ENCODE measurements at places on chromosomes 5 and 9. TPM values are rescaled to one million over a fixed set of nuclear protein-coding genes. Genes with fewer than 3 reads are reported as not detected.

DNA sequence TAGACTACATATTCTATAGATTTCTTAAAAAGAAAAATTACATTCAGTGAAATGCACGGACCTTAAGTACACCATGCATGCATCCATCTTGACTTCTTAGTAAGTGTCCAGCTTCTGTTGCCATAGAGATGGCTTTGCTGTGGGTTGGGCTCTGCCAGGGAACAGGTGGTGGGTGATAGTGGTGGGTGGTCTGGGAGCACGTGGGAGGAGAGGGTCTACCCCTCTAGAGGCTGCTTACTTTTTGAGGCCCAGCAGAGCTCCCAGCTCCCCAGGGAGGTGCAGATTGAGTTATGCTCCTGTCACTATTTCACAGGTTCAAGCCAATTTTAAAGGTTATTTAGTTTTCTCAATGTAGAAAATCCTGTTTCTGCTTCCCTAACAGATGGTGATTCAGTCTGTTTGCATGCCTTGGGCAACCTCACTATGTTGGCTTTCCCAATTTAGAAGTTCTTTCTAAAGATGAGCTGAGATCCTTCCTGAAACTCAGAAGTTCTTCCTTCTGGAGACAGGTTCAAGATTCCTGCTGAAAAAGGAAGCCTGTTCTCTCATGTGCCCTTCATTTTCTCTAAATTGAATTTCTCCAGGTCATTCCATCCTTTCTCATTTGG is 107.4 kb upstream of the LHFPL2 start:
- no peak for DNase-seq

DNA sequence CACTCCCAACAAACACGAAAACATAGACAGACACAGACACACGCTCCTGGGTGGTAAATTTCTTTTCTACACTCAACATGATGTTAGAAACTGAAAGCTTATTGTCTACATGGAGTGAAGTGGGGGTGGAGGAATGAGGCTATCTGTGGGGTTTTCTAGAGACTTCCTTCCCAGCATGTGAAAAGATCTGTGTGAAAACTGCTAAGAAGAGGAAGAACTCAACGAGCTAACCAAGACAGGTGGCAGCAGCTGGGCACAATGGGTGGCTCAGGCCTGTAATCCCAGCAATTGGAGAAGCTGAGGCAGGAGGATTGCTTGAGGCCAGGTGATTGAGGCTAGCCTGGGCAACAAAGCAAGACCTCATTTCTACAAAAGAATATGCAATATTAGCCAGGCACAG is 7.6 kb downstream of the FYB1 start:
- DNase-seq: no peak

- no peak for DNase-seq
Observed at GRCh38 chr5:132445930-132446329, 44.6 kb downstream of the IRF1 start.

DNA sequence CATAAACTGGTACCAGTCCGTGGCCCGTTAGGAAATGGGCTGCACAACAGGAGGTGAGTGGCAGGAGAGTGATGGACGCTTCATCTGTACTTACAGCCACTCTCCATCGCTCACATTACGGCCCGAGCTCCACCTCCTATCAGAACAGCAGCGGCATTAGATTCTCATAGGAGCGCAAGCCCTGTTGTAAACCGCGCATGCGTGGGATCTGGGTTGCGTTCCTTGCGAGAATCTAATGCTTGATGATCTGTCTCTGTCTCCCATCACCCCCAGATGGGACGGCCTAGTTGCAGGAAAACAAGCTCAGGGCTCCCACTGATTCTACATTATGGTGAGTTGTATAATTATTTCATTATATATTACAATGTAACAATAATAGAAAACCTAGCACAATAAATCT is 480.4 kb downstream of the CCDC171 start:
- no peak for DNase-seq

DNA sequence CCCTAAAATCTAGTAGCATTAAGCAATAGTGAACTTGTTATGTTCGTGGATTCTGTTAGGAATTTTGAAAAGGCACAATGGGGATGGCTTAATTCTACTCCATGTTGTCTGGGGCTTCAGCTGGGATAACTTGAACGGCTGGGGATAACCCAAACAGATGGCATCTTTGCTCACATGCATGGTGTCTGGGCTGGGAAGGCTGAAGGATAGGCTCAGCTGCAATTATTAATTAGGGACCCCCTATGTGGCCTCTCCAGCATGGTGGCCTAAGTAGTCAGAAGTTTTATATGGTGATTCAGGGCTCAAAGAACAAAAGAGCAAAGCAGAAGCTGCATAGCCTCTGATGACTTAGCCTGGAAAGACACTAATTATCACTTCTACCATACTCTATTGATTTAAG is 551.1 kb downstream of the PSAT1 start:
- no peak for DNase-seq

GRCh38 chr9:122004589-122004988 is 88.5 kb downstream of the TTLL11 start:
- no peak for DNase-seq

GRCh38 chr5:34929134-34929719 is at the start of gene DNAJC21:
Gene DNAJC21 (plus strand): TSS chr5:34929559. CDS start chr5:34929820, 261 bp downstream.
- peak; percentile 33 for DNase-seq

GRCh38 chr9:4734150-4734549 is 6.9 kb downstream of the AK3 start:
- DNase-seq: no peak

DNA sequence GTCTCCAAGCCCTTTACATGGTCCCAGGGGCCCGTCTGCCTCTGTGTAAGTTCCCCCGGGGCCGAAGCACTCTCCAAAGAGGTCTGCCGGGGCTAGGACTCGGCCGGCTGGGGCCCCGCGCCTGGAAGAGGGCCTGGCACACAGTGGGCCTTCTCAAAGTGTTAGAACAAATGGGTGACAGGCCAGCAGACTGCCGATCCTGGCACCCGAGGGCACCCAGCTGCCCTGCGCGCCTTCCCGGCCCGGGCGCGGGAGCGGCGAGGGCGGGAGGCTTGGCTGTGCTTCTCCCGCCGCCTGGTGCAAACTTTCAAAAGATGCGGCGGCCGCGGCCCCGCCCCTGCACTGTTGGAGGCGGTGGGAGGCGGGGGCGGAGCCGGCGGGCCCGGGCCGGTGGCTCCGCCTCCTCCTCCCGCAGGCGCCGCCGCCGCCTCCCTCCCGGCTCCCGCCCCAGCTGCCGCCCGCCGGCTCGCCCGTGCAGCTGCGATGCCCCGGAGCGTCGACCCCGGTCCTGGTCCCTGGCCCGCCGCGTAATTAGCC is at the start of gene NEURL1B:
Gene NEURL1B, plus strand, starts transcription at position 442 of the 537 bp plus-strand sequence. CDS start 144 bp downstream, outside the sequence.
- no peak for DNase-seq

DNA sequence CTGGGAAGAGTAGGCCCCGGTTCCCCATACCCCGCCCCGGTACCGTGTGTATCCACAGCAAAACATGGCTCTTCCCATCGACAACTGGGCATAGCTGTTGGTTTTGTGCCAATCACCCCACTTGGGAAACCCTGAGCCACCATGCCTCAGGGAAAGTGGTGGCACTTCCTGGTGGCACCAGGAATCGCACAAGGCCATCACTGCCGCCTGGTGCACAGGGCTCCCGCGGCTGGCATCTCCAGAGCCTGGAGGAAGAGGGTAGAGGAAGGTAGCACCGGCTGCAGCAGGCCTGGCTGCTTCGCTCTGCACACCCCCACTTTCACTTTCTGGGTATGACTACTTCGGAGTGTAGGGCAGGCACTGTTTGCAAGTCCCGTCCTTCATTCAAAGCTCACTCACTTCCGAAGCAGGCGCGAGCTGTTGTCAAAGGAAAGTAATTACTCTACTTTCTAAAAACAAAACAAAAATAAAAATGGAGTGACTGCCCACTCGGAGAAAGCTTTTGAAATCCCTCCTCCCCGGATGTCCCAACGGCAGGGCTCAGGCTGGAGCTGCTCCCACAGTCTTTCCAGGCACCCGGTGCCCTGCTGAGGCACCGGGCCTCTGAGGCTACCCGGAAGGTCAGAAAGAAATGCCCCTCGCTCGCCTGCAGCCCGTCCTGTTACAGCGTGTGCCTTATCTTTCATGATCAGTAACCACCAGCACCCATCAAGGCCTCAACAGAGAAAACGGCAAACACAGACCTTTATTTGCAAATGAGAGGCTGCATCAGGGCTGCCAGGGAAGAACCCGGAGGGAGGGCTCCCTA is 2.0 kb downstream of the BRD3 start:
- DNase-seq: no peak

DNA sequence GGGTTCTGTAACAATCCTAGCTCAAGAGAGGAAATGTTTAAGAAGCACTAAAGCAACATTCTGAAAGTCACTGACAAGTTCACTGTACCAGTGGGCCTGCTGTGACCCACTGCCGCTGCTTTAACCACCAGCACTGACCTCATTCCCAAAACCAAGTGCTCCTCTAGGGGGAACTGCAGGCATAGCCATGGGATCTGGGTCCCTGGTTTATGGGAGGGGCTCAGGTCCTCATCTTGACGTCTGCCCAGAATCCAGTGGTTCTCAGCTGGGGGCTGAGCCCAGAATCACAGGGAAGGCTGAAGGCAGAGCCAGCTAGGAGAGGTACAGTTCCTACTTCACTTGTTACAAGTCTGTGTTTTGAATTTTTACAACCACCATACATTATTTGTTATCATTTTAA is 36.1 kb upstream of the SLC2A8 start:
- DNase-seq: no peak

DNA sequence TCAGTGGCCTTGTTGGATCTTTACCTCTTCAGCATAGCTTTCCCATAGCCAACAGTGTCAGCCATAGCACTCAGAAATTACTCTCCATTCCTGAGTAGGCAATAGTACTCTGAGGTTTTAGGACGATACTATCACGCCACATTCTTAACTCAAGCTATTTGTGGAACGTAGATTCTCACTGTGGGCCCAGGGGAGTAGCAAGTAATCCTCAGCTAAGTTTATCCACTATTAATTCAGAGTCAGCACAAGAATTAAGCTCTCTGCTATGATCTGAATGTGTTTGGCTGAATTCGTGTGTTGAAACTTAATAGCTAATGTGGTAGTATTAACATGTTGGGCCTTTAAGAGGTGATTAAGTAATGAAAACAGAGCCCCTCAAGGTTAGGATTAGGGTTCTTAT is 858.8 kb upstream of the NUDT12 start:
- DNase-seq: no peak

GRCh38 chr9:126705767-126706697 is 92.3 kb downstream of the LMX1B start:
- DNase-seq: no peak

GRCh38 chr5:54630738-54631359 is 113.3 kb downstream of the SNX18 start:
- DNase-seq: no peak

- DNase-seq: no peak
Observed at GRCh38 chr5:112371067-112371466, 48.0 kb downstream of the EPB41L4A start.

DNA sequence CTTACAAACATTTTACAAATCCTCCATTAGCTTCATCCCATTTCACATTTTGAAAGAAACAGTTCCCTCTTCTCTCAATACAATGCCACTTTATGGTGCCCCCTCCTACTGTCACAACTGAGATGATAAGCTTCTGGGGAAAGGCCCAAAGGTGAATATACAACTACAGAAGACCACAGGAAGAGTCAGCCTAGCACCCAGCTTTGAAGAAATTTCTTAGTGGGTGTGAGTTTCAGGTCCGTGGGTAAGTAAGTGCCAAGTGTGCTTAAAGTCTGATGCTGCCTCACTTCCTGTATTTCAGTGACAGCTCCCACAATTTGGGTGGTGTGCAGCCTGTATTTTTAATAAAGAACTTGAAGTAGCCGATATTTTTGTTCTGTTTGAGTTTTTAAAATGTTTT is 68.1 kb downstream of the ARHGEF28 start:
- DNase-seq: no peak

DNA sequence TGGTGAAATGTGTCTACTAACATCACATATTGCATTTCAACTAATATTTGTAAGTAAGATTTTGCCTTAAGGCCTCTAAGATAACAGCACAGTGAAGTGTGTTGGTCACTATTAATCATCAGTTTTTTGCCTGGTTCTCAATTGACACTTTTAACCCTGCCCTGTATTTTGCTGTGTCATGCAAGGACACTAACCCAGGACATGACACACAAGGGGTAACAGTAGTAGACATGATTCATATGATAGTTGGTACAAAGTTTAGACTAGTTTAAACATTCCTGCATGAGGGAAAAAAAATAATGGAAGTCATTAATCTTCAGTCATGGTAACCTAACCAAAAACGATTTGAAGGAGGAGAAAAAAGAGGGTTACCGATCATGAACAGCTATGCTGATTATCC is 207.0 kb downstream of the DEPDC1B start:
- no peak for DNase-seq

DNA sequence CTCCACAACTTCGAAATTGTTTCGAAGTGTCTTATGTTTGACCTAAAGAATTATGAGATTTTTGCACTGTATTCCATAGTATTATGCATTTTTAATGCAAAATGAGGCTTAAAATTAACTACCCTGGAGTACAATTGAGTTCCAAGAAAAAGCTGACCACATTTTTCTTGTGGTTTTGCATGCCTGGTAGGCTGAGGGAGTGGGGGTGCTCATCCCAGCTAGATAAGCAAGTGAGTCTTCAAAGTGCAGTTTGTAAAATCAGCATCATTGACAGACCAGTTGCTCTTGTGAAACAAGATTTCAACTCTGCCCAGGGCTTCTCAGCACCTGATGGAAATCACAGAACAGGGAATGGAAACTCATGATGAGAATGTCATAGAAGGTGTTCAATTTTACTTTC is 17.0 kb upstream of the NDUFS4 start:
- no peak for DNase-seq

DNA sequence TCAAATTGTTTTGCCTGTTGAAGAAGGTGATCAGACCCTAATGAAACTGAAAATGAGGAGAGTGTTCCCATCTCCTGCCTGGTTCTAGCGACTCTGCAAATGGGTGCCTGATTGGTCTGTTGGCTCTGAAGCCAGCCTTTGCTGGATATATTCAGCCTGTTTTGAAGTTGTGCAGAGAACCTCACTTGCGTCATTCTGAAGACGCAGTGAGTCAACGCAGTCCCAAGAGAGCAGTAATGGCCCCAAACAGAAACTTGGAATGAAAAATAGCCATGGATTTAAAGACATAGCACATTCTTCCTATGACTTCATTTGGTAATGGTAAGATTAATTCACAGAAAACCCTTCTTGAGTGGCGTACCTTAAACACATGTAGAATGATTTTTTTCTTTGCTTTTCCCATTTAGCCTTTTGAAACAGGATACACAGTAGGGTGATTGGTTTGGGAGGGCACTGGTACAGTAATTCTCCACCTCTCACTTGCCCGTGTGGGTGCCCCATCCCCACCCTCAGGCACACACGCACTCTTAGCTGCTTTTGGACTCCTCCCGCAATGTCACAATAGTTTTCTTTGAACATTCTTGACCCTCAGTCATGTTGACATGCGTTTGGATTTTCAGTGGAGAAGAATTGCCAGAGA is 54.1 kb upstream of the ABL1 start:
- no peak for DNase-seq

GRCh38 chr5:67401172-67401571 is 204.6 kb upstream of the CD180 start:
- no peak for DNase-seq

The SLC23A1 gene
- not detected for total RNA-seq

The C7 gene
- total RNA-seq: not detected

The IL7R gene
- 1.6 TPM for total RNA-seq

The CARD9 gene
- total RNA-seq: 1.4 TPM

The NRG2 gene
- 0.43 TPM for total RNA-seq

The SMAD5 gene
- 34.1 TPM for total RNA-seq

The PHYHD1 gene
- total RNA-seq: 21.2 TPM

The TNFSF8 gene
- total RNA-seq: not detected

The SYNPO gene
- total RNA-seq: 0.43 TPM

The DAPK1 gene
- 45.5 TPM for total RNA-seq

The GPR150 gene
- total RNA-seq: not detected

The ARRDC1 gene
- total RNA-seq: 47.6 TPM

The GABRA1 gene
- not detected for total RNA-seq

The KCNIP1 gene
- 2.0 TPM for total RNA-seq

The UBE2QL1 gene
- not detected for total RNA-seq

Measured in epithelial cell of proximal tubule (primary cell).